ENCODE measurements at places on chromosomes 3 and 15.

GRCh38 chr15:23561914-23562313, 3.6 kb upstream of the MKRN3 start:
- no peak for DNase-seq

DNA sequence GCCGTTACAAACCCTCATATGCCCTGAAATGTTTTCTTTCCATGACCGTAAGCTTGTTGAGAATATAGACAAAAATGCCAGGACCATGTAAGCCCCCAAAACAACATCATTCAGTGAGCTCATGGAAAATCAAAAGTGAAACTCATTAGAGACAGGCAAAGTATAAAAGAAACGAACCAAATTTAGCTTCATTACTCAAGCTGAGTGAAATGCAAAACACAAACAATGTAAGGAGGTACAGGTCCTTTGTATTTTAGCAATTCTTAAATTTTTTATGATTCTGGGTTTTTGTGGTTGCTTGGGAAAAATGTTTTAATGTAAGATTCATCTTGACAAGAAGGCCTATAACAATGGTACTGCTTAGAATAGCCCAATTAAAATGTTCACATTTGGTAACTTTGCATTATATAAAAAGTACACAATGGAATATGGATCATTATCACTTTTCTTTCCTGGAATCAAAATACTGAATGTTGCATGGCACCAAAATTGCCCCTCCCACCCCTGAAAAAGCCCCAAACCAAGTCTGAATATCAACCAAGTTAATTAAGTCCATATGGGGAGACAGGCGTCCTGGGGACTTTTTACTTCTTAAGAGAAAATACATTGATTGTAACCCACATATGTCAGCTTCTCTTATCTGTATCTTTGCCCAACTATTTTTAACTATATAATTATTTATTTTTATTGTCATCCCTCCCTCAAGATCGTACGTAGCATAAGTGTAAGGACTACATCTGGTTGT, 247.7 kb upstream of the CDIN1 start:
- no peak for DNase-seq

DNA sequence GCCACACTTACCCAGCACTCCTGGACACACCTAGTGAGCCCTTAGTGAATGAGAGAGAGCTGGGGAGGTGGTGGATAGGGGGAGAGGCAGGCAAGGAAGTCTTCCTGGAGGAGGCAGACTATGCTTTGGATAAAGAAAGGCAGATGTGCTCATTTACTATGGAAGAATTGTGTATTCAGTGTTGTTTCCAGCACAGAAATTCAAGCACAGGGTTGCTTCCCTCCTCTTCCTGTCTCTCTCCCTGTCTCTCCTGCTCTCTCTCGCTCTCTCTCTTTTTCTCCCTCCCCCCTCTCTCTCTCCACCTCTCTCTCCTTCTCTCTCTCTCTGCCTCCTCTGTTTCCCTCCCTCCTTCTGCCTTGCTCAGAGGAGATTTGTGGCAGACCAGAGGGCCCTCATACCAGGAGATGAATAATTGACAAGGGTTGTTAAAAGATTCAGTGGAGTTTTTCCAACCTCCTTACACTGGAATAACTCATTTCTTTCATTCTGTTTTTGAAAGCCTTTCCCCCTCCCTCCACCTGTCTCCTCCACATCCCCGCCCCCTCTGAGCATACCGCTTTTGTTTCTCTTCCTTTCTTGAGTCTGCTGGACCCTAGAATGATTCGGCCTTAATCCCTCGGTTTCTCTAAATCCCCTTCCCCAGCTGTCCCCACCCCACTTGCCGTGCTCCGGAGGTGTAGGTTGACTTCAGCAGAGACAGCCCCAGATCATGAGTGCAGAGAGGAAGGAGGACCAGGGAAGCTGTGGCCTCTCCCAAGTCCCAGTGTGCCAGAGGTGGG, 65.6 kb downstream of the CCDC33 start:
- no peak for DNase-seq

DNA sequence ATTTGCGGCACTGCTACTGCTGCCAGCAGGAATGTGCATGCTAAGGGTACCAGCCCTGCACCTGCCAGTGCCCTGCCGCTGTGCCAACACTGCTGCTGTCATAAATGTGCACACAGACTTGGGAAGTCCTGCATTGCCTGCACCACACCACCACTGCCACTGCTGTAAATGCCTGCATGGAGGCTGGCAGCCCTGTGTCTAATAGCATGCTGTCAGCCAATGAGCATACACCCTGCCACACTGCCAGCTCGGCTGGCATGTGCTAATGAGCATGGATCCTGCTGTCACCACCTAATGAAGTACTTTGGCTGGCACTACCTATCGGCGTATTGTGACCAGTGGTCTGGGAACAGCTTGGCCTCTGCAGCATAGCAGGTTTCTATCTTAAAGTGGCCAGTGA, 981.8 kb upstream of the GBE1 start:
- DNase-seq = no peak

- DNase-seq = no peak
Observed at GRCh38 chr15:97993310-97993738, 32.8 kb downstream of the ARRDC4 start.

DNA sequence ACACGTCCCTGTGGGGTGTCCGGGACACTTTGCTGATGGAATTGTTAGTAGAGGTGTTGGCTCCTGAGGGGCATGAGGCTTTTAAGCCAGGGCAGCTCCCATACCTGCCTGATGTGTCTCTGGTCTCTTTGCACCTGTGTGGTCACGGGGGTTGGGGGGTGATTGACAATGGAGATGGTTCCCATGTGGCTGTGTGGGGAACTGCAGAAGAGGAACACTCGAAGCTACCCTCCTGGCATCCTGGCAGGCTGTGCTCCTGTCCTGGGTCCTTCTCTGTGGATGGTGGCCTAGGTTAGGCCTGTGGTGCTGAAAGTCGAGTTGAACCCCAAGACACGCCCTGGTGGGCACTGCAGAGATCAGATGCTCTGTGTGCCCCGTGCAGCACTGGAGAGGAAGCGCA, 73.4 kb downstream of the HMCES start:
- no peak for DNase-seq

GRCh38 chr15:54149115-54149531, 170.9 kb downstream of the UNC13C start:
- no peak for DNase-seq

GRCh38 chr3:113063126-113063894, 72.5 kb downstream of the GTPBP8 start:
- no peak for DNase-seq

- DNase-seq = no peak
Observed at GRCh38 chr3:550471-550870, 353.9 kb downstream of the CHL1 start.

GRCh38 chr15:67743558-67743957, 81.8 kb upstream of the SKOR1 start:
- DNase-seq = no peak

DNA sequence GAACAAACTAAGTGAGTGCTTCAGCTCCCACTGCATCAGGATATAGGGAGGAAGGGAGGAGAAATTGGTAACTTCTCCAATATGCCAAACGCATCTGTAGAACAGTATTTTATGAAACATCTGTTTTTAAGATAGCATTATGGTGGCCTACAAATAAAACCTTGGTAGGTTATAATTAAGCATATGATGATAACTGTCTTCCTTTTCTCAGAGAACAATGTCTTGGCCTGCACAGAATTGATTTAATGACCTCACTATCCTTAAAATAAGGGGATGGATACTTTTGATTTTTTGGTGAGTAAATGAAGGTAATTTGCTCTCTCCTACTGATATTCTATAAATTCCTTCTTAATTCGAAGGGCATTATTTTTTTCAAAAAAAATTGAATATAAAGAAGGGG, 451.5 kb upstream of the TGFBR2 start:
- DNase-seq = no peak

- DNase-seq = no peak
Observed at GRCh38 chr3:100957261-100957986, 35.8 kb downstream of the ABI3BP start.

- no peak for DNase-seq
Observed at GRCh38 chr3:182782149-182782548, 11.2 kb upstream of the ATP11B start.

DNA sequence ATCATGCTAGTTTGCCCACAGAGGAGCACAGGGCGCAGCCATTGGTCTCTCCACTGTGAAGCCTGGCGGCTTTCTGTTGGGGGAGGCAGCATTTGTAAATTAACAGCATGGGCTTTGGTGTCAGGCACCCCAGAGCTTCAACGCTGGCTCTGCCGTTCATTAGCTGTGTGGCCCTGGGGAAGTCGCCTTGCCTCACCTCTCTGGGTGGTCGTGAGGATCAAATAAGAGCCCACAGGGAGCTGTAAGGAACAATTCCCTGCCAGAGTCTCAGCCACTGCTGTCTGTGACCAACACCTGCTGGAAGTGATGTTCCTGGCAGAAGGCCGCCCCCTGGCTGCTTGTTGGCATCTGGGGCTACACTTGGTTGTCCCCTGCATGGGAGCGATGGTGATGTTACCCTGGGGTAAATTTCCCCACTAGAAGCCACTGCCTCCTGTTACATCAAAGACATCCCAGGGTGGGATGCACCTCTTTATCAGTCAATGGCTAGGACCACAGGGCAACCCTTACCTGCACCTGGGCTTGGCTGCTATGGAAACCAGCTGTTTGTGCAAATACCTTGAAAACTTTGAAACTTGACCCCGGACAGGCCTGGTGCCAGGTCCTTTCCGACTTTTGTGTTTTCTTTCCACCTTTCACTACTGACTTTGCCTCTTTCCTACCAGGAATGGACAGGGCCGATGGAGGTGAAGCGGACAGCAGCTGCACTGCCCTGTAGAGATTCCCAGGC, 36.9 kb downstream of the DNASE1L3 start:
- DNase-seq = peak; percentile 29

DNA sequence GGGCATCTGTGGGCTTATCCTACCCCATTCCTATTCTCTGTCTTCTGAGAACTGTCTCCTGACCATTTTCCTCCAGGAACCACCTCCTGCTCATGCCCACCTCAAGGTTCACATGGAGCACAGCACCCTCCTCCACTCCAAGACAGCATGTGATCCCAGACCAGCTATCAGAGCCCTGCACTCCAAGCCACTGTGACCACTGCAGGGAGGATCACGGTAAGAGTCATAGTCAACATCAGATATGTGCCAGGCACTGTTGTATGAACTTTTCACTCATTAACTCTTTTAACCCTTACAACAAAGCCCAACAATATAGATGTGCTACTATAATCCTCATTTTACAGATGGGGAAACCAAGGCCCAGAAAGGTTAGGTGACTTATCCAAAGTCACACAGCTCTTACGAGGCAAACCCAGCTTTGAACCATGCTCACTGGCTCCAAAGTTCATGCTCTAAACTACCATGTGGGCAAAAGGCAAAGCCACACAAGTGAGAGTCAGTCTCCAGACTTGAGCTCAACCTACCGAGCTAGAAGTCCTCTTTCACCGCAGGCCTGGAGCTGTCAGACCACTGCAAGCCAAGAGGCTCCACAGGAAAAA, 115.1 kb upstream of the IQSEC1 start:
- DNase-seq = no peak

GRCh38 chr15:41882689-41883483, 11.0 kb downstream of the SPTBN5 start:
- DNase-seq = no peak
